ENCODE measurements at places on chromosomes 7 and 10. TPM values are rescaled to one million over a fixed set of nuclear protein-coding genes. Genes with fewer than 3 reads are reported as not detected.
A peak's percentile ranks its signal among the peaks of the same experiment; 100 is the strongest.

GRCh38 chr7:130822642-130823041, 88.6 kb upstream of the KLF14 start:
- H3K27me3 ChIP-seq = no peaks in the 10 kb centered on the region
- no peak overlapping the region for H3K27ac ChIP-seq
- H3K36me3 ChIP-seq = no peaks in the 10 kb centered on the region
- DNase-seq = no peak
- no peak overlapping the region for H3K4me3 ChIP-seq

The PIK3CG gene
- 3.0 TPM for total RNA-seq

The CNOT4 gene
- total RNA-seq = 25.3 TPM

DNA sequence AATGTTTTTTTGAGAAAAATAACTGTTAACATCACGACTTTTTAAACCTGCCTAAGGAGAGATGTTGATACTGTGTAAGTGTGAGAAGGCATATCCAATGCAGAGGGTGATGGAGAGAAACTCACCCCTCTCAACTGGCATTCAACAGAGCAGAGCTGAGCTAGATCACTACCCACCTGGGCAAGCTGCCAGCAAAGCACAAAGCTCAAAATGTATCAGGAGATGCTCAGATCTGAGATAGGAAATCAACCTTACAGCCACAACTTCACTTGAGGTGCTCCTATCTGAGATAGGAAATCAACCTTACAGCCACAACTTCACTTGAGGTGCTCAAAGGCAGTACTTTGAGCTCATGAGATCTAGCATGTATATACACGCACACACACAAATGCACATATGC, 151.5 kb upstream of the PDE1C start:
- H3K27ac ChIP-seq = no peak overlapping the region
- no peak for DNase-seq
- no peak overlapping the region for H3K4me3 ChIP-seq
- H3K36me3 ChIP-seq = no peaks in the 10 kb centered on the region

The PRLHR gene
- not detected for total RNA-seq

DNA sequence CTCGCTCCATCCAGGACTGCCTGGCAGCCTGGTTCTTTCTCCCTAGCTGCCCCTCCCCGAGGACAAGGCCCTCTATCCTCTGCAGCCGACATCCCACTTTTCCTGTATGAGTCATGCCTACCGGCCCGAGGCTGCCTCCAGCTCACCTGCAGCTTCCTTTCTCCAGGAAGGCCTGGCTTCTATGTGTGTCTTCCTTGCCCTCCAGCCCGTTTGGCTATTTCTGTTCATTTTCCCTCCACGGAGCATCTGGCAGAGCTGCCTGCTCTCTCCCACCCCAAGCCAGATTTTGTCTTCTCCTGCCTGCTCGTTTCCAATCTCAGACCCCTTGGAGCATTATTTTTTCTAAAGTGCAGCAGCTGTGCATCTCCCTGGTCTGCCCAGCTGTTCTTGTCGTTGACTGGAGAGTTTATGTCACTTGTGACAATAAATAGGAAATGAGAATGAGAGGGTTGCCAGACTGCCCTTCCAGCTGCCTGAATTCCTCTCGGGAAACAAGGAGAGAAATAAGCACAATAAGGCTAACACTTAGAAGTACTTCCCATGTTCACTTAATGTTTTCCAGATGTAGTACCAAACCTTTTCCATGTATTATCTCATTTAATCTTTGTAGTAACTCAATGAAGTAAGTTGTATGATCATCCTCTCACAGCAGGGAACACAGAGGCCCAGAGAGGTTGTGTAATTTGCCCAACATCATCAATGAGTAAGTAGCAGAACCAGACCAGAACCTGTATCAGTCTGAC, 19.7 kb downstream of the UBTD1 start:
- peak overlapping the region; percentile 80 for H3K27ac ChIP-seq
- H3K27me3 ChIP-seq = no peaks in the 10 kb centered on the region
- no peaks in the 10 kb centered on the region for H3K36me3 ChIP-seq
- H3K4me3 ChIP-seq = no peak overlapping the region
- DNase-seq = no peak

DNA sequence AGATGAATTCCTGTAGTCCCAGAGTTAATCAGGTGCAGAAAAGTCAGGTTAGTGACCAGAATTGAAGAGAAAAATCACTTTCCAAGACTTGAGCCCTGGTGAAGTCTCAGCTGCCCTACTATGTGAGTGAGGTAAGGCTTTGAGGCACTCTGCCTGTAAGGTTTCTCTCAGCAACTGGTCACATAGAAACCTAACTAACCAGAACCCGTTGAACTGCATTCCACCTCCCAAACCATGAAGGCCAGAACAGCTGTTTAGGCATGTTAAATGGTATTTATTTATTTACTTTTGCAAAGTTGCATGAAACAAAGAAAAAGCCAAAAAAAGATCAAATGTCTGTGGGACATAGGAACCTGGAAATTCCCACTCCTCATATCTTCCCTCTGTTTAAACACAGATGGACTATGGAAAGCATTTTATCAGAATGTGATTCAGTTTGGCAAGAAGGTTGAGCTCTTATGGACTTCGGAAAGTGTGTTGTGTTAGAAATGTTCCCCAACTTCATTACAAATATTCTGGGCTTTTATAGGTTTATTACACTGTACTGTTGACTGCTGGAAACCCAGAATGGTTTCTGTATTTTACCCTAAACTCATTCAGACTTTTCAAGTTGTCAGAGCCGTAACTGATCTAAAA, 12.8 kb upstream of the GPR85 start:
- DNase-seq = no peak
- no peak overlapping the region for H3K4me3 ChIP-seq
- H3K27ac ChIP-seq = peak overlapping the region; percentile 36
- no peaks in the 10 kb centered on the region for H3K4me1 ChIP-seq

The FGFR2 gene
- 19.0 TPM for total RNA-seq

The AKR1B15 gene
- not detected for total RNA-seq

The SLC18A2 gene
- total RNA-seq = not detected

The GPR146 gene
- total RNA-seq = 13.4 TPM

DNA sequence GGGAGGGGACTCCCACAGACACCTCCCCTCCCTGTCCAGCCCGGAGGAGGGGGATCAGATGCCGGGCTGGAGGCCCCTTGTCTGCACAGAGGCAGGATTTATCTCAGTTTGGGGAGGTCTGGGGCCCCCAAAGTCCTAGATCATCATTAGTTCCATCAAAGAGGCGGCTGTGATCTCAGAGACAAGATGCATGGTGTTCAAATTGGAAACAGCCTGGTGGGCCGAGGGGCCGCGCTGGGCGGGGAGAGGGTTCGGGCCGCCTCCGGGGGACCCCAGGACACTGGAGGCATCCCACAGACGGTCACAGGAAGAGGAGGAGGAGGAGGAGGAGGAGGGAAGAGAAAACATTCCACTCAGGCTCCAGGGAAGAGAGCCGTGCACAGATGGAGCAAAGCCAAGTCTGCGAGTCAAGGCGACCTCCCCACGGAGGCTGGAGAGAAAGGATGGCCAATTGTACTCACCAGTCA, 69.5 kb upstream of the CUX1 start:
- no peaks in the 10 kb centered on the region for H3K4me1 ChIP-seq
- H3K27me3 ChIP-seq = no peaks in the 10 kb centered on the region
- no peak overlapping the region for H3K4me3 ChIP-seq

GRCh38 chr7:80624763-80625162, 13.7 kb upstream of the CD36 start:
- DNase-seq = no peak
- no peaks in the 10 kb centered on the region for H3K36me3 ChIP-seq
- H3K4me3 ChIP-seq = no peak overlapping the region

DNA sequence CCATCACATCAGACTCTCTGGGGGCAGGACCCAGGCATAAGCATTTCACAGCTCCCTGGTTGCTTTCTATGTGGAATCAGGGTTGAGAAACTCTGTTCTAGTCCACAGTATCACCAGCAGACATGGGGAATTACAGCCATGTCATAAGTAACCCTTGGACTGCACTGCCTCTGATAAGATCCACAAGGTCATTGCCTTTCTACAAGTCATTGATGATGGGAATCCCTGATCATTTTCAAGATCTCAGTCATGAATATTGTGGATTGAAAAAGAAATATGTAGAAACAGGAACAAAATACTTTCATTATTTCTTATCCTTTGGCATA, 304.1 kb downstream of the KLF6 start:
- no peak for DNase-seq
- no peak overlapping the region for H3K4me3 ChIP-seq
- no peaks in the 10 kb centered on the region for H3K27me3 ChIP-seq

DNA sequence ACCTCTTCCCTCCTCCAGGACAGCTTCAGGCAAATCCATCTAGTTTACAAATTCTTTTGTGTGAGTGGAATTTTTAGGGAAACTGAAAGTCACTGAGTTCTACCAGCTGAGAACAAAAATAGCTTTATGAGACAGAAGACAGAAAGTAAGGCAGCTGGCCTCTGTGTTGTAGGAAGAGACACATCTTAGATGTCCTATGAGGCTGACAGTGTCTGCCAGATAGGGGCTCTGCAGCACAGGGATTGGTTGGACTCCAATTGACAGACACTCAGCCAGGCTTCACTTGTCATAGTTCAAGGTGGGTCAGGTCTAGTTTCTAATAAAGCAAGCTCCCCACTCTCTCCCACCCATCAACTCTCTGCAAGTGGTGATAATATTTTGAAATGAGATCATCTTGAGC, 574.9 kb downstream of the CCSER2 start:
- H3K27me3 ChIP-seq = no peaks in the 10 kb centered on the region
- H3K4me3 ChIP-seq = no peak overlapping the region
- H3K27ac ChIP-seq = no peak overlapping the region

DNA sequence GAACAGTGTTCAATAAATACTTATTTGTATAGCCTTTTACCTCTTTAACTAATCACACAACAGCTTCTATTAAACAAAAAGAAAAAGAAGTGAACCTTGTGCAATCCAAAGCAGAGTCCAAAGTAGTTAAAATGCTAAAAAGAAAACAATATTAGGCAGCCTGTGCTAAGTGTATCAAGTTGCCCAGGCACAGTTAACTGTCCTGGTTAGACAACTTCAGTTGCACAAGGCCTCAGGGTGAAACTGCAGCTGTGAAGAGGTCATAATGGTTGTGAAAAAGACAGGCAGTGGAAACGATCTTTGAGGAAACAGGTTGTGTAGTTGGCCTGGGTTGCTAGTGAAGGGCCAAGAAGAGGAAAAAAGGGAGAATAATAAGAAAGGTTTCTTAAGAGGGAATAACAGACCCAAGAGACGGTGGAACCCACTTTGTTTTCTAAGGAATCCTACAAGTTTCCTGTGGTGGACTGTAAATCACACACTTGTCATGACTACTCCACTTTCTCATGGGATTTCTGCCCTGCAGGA, 6.0 kb upstream of the CROT start:
- H3K27ac ChIP-seq = no peak overlapping the region
- no peaks in the 10 kb centered on the region for H3K36me3 ChIP-seq
- no peaks in the 10 kb centered on the region for H3K4me1 ChIP-seq
- no peaks in the 10 kb centered on the region for H3K27me3 ChIP-seq

DNA sequence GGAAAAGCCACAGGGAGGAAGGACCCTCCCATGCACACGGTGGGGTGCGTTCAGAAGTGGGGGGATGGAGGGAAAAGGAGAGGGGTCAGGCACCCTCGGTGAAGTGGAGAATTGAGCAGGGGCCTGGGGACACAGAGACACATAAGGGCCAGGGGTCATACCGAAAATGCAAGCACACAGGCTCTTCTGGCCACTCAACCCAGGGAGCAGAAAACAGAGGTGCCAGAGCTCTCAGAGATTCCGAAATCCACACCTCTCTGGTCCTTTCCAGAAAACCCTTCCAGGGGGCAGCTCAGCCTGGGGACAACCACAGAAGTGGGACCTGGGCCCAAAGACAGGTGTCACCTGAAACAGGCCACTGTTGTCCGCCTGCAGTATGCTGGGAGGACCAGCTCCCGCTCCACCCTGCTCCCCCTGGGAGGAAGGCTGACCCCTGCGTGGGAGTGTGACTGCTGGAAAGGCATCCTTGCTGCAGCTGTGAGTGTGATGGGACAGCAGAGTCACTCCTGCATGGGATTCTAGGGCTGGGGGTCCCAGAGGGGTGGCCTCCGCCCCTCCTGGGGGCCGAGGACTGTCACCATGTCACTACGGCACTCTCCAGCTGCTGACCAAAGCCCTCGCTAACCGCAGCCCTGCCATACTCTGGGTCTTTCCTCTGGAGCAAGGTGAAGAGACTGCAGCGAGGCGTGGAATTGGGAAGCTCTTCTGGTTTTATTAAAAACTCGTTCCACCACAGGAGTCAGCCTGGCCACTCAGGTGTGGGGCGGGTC, 63.1 kb downstream of the TMEM209 start:
- H3K27ac ChIP-seq = peak overlapping the region; percentile 75
- peak overlapping the region; percentile 52 for H3K4me3 ChIP-seq
- no peaks in the 10 kb centered on the region for H3K36me3 ChIP-seq
- no peaks in the 10 kb centered on the region for H3K27me3 ChIP-seq
- H3K4me1 ChIP-seq = peaks cover 17% of the 10 kb centered on the region

The TFR2 gene
- 0.19 TPM for total RNA-seq

GRCh38 chr7:25303281-25304181, 75.2 kb upstream of the NPVF start:
- no peak overlapping the region for H3K27ac ChIP-seq
- H3K36me3 ChIP-seq = no peaks in the 10 kb centered on the region

The LZTS2 gene
- 71.0 TPM for total RNA-seq

GRCh38 chr7:4681886-4682620, at the start of gene FOXK1:
FOXK1 (plus strand) TSS chr7:4682295; CDS start chr7:4682309, 14 bp downstream.
- no peaks in the 10 kb centered on the region for H3K27me3 ChIP-seq
- no peaks in the 10 kb centered on the region for H3K36me3 ChIP-seq
- H3K27ac ChIP-seq = peak within 1 kb of the TSS; percentile 95
- no peak for DNase-seq
- H3K4me3 ChIP-seq = peak within 1 kb of the TSS; percentile 91

- DNase-seq = no peak
- H3K27ac ChIP-seq = no peak overlapping the region
- H3K4me1 ChIP-seq = peaks cover 5% of the 10 kb centered on the region
- no peak overlapping the region for H3K4me3 ChIP-seq
- H3K27me3 ChIP-seq = no peaks in the 10 kb centered on the region
Observed at GRCh38 chr10:16887565-16887964, 70.3 kb upstream of the RSU1 start.

The URGCP gene
- 30.9 TPM for total RNA-seq

GRCh38 chr7:157189405-157189804, 50.7 kb downstream of the UBE3C start:
- no peaks in the 10 kb centered on the region for H3K27me3 ChIP-seq
- DNase-seq = no peak
- H3K4me3 ChIP-seq = no peak overlapping the region
- H3K27ac ChIP-seq = no peak overlapping the region

Data from right atrium auricular region (tissue), 2 donors.